GM03348 (cell line): ENCODE measurements at places on chromosomes 4 and X.

- DNase-seq = peak; percentile 7
Observed at GRCh38 chrX:64894454-64895038, 81.7 kb downstream of the ZC4H2 start.

DNA sequence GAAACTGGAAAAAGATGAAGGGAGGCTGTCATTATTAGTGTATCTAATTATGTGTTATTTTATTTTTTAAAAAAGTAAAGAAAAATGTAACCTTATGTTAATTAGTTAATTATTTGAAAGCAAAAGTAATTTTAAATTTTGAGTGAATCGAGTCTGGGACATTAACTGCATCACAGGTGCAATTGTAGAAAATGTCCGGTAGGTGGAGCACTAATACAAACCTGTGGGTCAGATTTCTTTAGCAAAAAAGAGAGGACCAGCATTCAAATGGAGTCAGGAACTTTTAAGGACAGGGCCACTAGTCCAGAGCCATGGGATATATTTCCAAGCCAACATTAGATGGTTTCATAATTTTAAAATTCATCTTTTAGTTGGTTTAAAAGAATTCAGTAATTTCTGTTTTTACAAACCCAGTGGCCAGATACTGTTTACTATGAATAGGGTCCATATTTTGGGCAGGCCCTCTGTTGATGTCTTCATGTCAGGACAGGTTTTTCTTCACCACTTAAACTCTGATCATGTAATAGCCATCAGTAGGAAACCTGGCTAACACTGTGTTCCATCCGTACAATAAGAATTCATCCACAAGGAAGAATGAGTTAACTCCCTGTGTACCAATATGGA is 27.2 kb downstream of the BST1 start:
- peak; percentile 74 for DNase-seq

DNA sequence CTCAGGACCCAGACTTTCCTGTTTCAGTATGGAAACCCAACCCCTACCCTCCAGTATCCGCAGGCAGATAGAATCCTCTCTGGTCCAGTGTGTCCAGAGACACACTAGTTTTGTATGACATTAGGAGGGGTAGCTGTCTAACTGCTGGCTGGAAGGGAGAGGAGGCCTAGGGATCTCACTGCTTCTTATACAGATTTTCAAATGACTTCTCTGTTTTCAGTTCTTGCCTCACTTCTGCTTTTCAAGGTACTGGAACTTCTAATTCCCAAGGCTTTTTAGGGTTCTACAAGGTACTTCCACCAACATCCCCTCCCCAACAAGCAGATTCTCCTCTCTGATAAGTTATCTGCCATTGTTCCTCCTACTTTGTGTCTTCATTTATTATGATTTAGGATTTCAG is 6.1 kb downstream of the SGCB start:
- no peak for DNase-seq

GRCh38 chrX:109890910-109891502 is 111.9 kb upstream of the TMEM164 start:
- peak; percentile 58 for DNase-seq

DNA sequence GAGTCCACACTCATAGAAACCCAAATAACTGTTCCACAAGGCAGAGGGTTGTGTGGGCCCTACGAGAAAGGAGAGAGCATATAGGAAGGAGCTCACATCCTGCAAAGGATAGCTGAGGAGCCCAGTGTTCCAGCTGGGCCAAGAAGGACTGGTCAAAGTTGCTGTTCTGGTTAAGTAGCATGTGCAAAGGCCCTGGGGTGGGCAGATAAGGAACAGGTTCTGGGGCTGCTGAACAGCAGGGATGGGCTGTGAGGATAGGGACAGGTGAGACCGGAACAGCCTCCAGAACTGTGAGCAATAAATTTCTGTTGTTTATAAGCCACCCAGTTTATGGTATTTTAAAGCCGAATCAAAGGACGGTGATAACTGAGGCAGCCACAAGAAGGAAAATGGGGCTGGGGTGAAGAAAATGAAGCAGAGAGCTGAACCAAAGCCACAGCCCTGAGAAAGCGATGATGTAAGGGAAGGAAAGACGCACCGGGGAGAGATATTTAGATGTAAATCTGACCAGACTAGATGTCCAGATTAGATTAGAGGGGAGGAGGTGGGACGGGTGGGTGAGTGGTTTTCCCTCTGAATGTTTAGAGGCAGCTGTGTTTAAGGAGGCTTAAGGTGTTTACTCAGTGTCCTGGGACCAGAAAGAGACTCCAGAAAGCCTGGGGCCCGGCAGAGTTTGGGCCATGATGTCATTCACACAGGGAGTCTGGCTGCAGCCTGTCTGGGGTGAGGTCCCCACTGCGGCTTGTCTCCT is 180.8 kb upstream of the BCOR start:
- peak; percentile 16 for DNase-seq

DNA sequence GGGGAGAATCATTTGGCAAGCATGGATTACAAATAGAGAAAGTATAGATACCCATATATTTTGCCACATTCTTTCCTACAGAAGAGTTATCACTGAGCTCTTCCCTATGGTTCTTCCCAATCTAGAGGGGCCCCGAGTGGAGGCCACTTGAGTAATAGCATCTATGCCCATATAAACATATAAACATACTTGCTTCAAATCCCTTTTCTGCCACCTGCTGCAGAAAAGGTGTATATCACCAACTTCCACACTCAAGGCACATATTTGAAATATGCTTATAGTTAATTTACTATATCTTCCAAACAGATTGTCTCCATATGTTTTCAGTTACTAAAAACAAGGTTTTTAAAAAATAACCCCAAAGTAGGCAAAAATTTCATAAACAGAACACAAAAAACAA is 642.8 kb upstream of the DIPK2B start:
- no peak for DNase-seq

DNA sequence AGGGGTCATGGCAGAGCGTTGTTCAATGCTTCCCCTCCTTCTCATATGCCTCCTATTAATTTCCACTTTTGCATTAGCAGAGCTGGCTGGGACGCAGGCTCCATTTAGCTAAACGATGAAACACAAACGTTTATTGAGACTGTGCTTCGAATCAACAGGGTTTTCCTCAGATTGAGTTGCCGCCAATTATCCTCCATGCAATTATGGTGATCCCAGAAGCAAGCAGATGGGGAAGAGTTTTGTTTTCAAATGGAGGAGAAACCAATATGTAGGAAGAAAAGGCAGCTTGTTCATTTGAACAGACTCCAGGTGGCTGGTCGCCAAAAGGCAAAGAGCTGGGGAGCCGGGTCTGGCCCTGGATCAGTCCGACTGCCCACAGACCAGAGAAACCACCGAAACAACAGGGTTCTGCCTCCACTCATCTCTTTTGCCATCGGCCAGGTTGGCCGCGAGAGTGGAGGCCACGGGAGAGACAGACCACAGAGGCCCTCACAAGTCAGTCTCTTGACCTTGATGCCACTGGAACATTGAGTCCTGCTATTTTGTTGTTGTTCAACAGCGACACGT is 184.8 kb downstream of the GBA3 start:
- no peak for DNase-seq

DNA sequence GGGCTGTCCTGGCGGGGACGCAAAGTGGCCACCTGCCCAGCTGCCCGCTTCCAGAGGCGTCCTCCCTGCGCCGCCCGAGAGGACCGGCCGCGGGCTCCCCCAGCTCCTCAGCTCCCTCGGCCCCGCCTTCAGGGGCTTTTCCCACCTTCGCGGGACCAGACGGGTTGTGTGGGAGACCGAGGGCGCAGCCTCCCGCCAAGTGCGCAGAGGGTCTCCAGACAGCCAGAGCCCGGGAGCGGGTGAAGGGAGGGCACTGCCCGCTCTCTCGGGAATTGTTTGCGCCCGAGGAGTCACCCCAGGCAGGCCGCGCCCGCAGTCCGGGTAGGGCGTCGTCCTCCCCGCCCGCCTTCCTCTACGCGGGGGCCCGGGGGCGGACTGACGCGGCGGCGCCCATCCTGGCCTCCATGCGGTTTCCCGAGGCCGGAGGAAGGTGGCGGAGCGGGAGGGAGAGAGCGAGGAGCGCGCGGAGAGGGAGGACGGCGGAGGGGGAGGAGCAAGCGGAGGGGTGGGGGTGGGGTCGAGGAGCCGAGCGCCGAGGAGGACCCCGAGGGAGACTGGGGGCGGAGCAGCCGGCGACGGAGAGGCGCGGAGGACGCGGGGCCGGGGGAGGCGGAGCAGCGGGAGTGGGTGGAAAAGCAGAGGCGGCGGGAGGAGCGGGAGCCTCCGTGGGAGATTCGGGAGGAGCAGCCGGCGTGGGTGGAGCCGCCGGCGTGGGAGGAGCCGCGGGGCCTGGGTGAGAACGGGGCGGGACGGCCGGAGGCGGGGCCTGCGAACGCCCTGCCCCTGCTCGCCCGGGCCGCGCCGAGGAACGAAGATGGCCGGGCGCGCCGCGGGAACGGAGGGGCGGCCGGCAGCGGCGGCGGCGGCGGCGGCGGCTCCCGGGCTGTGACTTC is 47.5 kb downstream of the CLDN34 start:
- peak; percentile 94 for DNase-seq

DNA sequence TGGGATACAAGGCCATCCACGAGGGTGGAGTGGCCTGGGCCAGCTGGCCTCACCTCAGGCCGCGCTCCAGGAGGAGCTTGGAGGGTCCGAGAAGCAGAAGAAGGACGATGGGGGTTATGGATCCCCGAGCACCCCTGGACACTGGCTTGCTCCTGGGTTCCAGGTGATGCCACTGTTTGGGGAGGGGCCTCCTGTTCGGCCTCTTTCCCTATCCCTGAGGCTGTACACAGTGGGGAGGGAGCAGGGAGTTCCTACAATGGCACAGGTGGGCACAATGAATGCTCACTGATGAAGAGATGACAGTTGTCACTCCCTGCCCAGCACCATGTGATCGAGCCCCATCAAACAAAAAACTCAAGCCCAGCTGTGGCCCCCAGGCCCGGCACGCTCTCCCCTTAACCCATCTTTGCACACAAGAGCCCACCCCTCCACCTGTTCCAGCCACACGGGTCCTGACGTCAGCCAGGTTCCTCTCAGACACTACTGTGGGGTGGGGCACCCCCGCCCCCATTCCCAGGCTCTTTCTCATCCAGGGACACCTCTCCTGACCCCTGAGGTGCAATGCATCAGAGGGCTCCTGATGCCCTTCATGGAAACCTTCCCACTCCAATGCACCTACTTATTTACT is 70.3 kb downstream of the WFS1 start:
- DNase-seq = no peak

DNA sequence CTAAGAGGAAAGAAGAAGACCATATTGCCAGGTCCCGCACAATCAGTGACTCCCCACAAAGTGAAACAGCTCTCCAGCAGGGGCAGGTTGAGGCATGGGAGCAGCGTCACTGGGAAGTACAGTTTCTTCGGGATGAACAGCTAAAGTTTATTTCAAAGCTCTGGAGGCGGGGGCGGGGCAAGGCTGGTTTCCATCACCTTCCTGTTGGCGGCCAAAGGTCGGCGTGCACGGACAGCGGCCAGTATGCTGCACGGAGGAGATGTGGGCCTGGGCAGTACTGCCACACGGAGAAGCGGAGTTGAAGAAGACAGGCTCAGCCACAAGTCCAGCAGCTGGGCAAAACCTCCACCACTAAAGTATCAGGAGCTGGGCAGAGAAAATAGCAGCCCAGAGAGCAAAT is 951 bp upstream of the ZNF518B start:
- no peak for DNase-seq

DNA sequence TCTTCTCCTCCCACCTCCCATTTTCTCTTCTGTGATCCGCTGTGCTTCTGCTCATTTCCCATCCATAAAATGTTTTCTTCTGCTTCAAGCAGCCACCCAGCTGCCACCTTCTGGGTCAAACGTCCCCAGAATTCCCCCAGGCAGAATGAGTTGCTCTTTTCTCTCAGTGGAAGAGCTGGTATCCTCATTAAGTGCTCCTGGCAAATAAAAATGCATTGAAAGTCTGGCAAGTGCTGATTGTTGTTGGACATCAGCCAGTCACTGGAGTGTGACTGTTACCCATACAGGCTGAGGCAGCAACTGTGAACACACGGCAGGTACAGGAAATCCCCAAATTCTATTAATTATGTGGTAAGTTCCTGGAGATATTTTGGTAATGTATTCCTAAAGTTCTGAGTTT is 52.6 kb downstream of the LIMCH1 start:
- no peak for DNase-seq

DNA sequence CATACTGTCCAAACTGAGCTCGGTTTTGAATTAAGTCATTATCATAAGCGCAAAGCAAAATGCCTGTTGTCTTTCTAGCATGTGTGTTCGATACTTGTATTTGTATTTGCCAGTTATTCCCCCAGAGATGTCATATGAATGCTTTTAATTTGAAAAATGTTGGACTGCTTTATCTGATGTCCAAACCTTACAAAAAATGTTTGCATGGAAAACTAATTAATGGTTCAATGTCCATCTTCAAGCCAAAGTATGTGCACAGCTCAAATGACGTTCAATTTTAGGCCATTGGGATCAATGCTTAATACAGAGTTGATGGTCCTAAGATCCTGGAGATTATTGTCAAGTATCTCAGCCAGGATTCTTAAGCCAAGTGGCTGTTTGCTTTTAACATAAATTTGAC is 17.2 kb upstream of the HPGDS start:
- no peak for DNase-seq

- no peak for DNase-seq
Observed at GRCh38 chrX:65588795-65589194, 54.2 kb upstream of the LAS1L start.

DNA sequence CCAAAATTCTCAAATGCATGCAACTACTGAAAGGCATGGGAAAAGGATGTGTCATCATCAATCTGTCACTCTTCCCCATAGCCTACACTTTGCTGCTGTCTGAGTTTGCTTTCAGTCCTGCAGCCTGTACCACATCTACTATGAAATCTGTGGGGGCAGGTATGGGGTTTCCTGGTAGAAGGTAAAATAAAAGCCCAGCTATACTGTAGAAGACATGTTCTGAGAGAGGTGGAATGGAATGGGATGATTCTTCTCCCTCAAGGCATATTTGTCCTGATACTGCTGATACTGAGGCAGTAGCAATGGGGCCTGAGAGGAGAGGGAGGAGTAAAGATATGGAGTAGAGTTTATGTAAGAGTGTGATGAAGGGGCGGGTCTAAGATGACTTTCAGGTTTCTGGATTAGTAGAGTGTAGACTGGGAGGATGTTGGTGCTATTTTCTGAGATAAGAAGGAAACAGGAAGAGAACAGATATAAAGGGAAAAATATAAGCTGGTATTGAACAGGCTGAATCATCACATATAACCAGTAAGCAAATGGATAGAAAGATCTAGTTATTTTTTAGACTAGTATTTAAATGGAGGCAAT is 38.7 kb upstream of the GYPA start:
- no peak for DNase-seq

- no peak for DNase-seq
Observed at GRCh38 chr4:141957416-141957815, 321.0 kb downstream of the IL15 start.

DNA sequence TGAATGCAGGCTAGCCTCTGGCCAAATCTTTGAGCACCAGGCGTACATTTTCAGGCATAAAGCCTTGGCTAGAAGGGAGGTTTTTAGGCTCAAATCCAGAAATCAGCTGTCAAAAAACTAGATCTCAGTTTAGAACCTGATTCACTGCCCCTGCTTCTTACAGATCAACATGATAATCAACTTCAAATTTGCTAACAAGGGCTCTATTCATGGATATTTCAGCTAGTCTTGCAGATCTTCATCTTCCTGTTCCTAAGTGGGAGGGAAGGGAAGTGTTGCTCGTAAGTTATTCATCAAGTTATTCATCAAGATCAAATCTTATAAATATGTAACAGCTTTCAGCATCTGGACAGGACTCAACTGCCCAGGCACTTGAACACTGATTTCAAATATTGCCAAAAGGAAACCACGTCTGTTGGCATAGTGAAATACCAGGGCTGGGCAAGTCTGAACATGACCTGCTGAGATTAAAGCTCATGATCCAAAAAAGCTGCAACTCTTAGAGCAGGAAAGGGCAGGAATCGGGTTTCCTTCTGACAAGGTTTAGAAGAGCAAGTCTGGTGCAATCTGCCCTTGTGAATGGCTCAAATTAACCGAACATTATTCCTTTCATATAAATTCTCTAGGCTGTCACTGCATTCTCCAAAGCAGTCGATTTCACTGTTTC is 200.3 kb downstream of the PDGFC start:
- peak; percentile 39 for DNase-seq
